ENCODE measurements at places on chromosomes 6 and 20.

GRCh38 chr20:58327211-58327610 lies 17.7 kb downstream of the RAB22A start:
- no peaks in the 10 kb centered on the region for H3K36me3 ChIP-seq
- no peak overlapping the region for H3K27ac ChIP-seq
- no peak overlapping the region for H3K4me3 ChIP-seq
- no peaks in the 10 kb centered on the region for H3K27me3 ChIP-seq

- peaks cover 98% of the 10 kb centered on the region for H3K27me3 ChIP-seq
- no peak for DNase-seq
- peaks cover 16% of the 10 kb centered on the region for H3K4me1 ChIP-seq
- H3K36me3 ChIP-seq, result no peaks in the 10 kb centered on the region
- no peak overlapping the region for H3K27ac ChIP-seq
Observed at GRCh38 chr6:98840385-98840784, 6.0 kb downstream of the POU3F2 start.

DNA sequence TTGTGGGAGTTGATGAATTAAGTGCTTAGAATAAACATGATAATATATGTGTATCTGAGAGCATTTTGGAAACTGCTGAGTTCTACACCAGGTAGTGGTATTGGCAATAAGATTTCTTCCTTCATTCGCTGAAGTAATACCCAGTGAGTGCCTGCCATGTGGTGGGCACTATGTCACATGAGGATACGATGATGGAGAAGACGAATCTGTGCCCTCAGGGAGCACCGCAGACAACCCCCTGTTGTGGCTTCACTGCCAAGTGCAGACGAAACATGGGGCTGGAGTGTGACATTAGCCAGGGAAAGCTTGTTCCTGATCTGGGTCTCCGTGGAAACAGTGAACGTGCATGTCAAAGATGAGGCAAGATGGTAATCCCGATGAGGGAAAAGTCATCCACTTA lies 7.9 kb downstream of the ZNF76 start:
- H3K4me3 ChIP-seq, result no peak overlapping the region
- DNase-seq, result no peak
- H3K27ac ChIP-seq, result no peak overlapping the region
- peaks cover 7% of the 10 kb centered on the region for H3K36me3 ChIP-seq

DNA sequence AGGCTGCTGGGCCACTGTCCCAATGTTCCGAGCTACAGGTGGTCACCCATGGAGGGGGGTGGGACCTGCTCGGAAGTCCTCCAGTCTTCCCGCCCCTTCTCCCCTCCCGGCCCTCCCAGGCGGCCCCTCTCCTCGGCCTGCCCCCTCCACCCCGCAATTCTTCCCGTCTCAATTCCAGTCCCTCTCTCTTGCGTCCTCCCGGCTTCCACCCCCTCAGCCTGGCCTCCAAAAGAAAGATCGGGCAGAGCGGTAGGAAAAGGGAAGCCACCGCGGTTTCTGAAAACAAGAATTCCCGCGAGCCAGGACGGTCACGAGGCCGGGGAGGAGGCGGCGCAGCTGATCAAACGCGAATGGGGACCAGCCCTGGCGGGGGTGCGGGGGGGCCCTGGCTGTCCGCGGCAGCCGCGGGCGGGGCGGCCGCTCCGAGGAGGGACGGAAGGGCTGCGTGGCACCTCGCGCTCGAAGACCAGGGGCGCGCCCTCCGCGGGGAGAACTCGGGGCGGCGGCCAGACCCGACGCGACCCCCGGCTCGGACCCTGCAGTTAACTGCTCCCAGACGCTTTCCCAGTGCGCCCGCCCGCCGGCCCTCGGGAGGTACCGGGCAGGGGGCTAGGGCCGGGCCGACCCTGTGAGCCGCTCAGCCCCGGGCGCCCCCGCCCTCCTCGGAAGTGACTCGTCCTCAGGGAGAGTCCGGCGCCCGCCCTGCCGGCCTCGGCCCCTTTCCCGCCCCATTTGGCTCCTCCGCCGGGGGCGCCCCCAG lies 1.0 kb downstream of the PXDC1 start:
- DNase-seq, result no peak
- no peaks in the 10 kb centered on the region for H3K27me3 ChIP-seq
- H3K4me1 ChIP-seq, result peaks cover 41% of the 10 kb centered on the region
- H3K27ac ChIP-seq, result peak overlapping the region; percentile 94
- H3K4me3 ChIP-seq, result peak overlapping the region; percentile 84

GRCh38 chr6:38169221-38169976 lies 349.9 kb downstream of the ZFAND3 start:
- H3K27me3 ChIP-seq, result no peaks in the 10 kb centered on the region
- no peak overlapping the region for H3K4me3 ChIP-seq
- no peak for DNase-seq
- peaks cover 3% of the 10 kb centered on the region for H3K36me3 ChIP-seq

GRCh38 chr20:1394686-1395085 lies 1.8 kb upstream of the FKBP1A start:
- no peak for DNase-seq
- H3K4me3 ChIP-seq, result no peak overlapping the region
- no peak overlapping the region for H3K27ac ChIP-seq
- H3K4me1 ChIP-seq, result peaks cover 34% of the 10 kb centered on the region

GRCh38 chr6:47042275-47042791 lies at the start of gene ADGRF1:
Gene ADGRF1 (minus strand): TSS chr6:47042332. CDS start chr6:47029061, 13,271 bp downstream.
- no peaks in the 10 kb centered on the region for H3K36me3 ChIP-seq
- H3K4me3 ChIP-seq, result no peak within 1 kb of the TSS
- H3K4me1 ChIP-seq, result peaks cover 40% of the 10 kb centered on the region
- H3K27ac ChIP-seq, result peak within 1 kb of the TSS; percentile 89

GRCh38 chr6:54099225-54099624 lies 12.0 kb upstream of the MLIP start:
- no peak overlapping the region for H3K27ac ChIP-seq
- H3K4me3 ChIP-seq, result no peak overlapping the region
- no peak for DNase-seq
- H3K27me3 ChIP-seq, result no peaks in the 10 kb centered on the region
- peaks cover 4% of the 10 kb centered on the region for H3K4me1 ChIP-seq

GRCh38 chr6:26304797-26305640 lies 60.0 kb upstream of the BTN3A2 start:
- DNase-seq, result peak; percentile 76
- peak overlapping the region; percentile 90 for H3K4me3 ChIP-seq
- H3K36me3 ChIP-seq, result no peaks in the 10 kb centered on the region
- H3K27me3 ChIP-seq, result no peaks in the 10 kb centered on the region

DNA sequence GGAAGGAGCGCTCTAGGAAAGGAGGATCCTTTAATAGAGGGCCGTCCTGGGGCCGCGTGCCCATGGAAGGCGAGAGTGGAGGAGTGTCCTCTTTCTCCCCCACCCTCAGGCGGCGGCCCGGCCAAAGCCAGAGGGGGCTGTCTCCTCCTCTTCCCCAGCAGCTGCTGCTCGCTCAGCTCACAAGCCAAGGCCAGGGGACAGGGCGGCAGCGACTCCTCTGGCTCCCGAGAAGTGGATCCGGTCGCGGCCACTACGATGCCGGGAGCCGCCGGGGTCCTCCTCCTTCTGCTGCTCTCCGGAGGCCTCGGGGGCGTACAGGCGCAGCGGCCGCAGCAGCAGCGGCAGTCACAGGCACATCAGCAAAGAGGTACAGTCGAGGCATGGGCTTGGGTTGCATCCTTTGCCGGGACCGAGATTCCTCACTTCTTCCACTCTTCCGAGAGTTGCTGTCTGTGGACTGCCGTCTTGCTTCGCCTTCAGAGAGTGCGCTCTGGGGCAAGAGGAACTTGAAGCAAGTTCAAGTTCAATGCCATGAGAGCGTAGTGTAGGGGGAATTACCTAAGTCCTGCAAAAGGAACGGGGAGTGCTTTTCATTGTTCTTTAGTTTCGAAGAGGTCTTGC lies at the start of gene LAMA2:
LAMA2 (plus strand) TSS at position 148 of the 621 bp plus-strand sequence; CDS start at position 256, 108 bp downstream.
- peak within 1 kb of the TSS; percentile 82 for H3K4me3 ChIP-seq
- peaks cover 29% of the 10 kb centered on the region for H3K4me1 ChIP-seq
- no peaks in the 10 kb centered on the region for H3K36me3 ChIP-seq
- DNase-seq, result peak; percentile 56
- peak within 1 kb of the TSS; percentile 87 for H3K27ac ChIP-seq

- no peak for DNase-seq
- no peak overlapping the region for H3K27ac ChIP-seq
- no peak overlapping the region for H3K4me3 ChIP-seq
- no peaks in the 10 kb centered on the region for H3K36me3 ChIP-seq
Observed at GRCh38 chr6:112663698-112664097, 316.6 kb downstream of the RFPL4B start.

GRCh38 chr6:32114796-32115195 lies 5.7 kb upstream of the TNXB start:
- peak overlapping the region; percentile 90 for H3K27ac ChIP-seq
- H3K4me1 ChIP-seq, result peaks cover 11% of the 10 kb centered on the region
- H3K4me3 ChIP-seq, result no peak overlapping the region
- peaks cover 2% of the 10 kb centered on the region for H3K27me3 ChIP-seq
- DNase-seq, result no peak
- H3K36me3 ChIP-seq, result peaks cover 12% of the 10 kb centered on the region

DNA sequence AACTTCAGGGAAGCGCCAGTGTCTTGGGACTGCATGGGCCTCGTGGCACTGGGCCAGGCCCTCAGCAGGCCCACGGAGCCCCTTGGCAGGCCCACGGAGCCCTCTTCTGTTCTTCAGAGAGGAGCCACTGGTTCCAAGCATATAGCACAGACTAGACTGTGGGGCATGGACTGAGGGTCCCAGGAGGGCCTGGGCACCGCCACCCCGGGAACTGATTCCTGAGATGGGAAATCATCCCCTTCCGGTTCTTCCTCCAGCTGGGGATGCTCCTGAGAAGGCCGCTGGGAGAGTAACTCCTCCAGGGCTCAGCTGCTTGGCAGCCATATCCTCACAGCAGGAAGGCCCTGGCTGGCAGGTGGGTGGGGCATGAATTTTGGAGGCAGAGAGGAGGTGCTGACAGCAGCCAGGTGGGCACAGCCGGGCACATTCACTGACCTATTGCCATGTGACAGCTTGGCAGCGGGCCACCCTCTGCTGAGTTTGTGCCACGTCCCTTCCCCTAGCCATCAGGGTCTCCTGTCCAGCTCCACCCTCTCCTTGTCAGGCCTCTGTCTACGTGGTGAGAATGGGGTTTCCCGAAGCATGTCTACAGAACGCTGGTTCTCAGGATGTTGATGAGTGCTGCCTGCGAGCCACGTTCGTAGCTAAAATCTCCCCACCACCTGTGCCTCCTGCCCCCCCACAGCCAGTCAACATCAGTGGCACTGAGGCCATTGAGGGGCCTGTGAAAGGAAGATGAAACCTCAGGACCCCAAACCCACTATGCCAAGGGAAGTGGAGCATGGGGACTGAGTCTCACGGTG lies 152.1 kb downstream of the TAF4 start:
- no peaks in the 10 kb centered on the region for H3K4me1 ChIP-seq
- H3K27me3 ChIP-seq, result peaks cover 24% of the 10 kb centered on the region
- DNase-seq, result no peak
- no peak overlapping the region for H3K27ac ChIP-seq
- no peak overlapping the region for H3K4me3 ChIP-seq

DNA sequence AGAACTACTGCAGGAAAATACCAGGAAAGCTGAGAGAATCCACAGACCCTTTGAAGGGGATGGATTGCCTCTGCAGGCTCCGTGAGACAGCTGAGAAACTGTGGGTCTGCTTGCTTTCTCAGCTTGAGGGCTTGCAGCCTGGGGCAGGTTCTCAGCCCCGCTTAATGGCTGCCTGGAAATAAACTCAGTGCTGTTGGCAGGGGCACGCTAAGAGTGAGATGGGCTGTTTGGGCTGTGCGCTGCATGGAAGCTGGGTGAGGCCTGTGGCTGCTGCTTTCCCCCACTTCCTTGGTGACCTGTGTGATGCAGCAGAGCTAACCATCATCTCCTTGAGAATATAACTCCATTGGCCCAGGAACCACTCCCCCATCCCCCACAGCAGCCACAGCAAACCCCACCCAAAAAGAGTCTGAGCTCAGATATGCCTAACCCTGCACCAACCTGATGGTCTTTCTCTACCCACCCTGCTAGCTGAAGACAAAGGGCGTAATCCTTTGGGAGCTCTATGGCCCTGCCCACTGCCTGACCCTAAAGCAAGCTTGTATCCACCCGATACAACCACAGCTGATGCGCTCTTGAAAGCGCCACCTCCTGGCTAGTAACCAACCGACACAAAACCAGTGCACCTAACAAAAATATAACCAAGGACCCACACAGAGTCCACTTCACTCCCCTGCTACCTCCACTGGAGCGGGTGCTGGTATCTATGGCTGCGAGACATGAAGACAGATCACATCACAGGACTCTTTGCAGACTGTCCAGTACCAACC lies 800.6 kb upstream of the MAP3K7 start:
- no peak overlapping the region for H3K4me3 ChIP-seq
- DNase-seq, result no peak
- H3K27me3 ChIP-seq, result peaks cover 10% of the 10 kb centered on the region

GRCh38 chr6:130929036-130929678 lies 102.0 kb downstream of the SMLR1 start:
- no peak overlapping the region for H3K4me3 ChIP-seq
- H3K27ac ChIP-seq, result no peak overlapping the region
- no peaks in the 10 kb centered on the region for H3K36me3 ChIP-seq
- peaks cover 5% of the 10 kb centered on the region for H3K4me1 ChIP-seq

DNA sequence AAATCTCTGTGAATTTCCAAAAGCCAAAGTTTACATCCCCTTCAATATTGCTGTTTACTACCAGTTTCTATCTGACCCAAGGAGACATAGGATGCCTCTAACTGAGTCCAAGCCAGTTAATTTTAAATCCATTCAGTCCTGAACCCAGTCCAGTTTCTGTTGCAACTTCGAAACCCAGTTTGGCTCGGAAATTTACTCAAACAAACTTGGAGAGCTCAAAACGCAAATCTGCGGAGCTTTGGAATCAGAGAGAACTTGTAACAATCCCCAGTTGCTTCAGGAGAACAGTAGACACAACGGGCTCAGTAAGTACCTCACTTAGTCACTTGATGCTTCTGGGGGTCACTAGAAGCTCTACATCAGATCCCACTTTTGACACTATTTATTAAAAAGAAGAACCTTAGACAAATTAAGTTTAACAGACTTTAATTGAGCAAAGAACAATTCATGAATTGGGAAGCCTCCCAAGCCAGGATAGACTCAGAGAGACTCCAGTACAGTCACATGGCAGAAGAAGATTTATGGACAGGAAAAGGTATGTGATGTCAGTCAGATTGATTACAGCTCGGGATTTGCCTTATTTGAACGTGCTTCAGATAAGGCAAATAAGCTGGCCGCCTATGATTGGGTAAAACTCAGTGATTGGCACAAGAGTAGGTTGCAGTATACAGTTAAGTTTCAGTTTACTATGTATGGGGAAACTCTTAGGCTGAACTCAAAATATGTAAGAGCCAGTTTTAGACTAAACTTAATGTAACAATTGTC lies 118.0 kb downstream of the RFPL4B start:
- no peak overlapping the region for H3K4me3 ChIP-seq
- no peaks in the 10 kb centered on the region for H3K27me3 ChIP-seq
- H3K4me1 ChIP-seq, result peaks cover 15% of the 10 kb centered on the region
- no peaks in the 10 kb centered on the region for H3K36me3 ChIP-seq
- no peak overlapping the region for H3K27ac ChIP-seq

- no peaks in the 10 kb centered on the region for H3K27me3 ChIP-seq
- peak overlapping the region; percentile 95 for H3K4me3 ChIP-seq
- no peak for DNase-seq
- H3K4me1 ChIP-seq, result peaks cover 35% of the 10 kb centered on the region
- H3K27ac ChIP-seq, result peak overlapping the region; percentile 95
Observed at GRCh38 chr6:26250698-26251044, 114.3 kb upstream of the BTN3A2 start.

- H3K36me3 ChIP-seq, result no peaks in the 10 kb centered on the region
- no peaks in the 10 kb centered on the region for H3K27me3 ChIP-seq
- peak overlapping the region; percentile 83 for H3K4me3 ChIP-seq
- peak; percentile 49 for DNase-seq
- peaks cover 19% of the 10 kb centered on the region for H3K4me1 ChIP-seq
- H3K27ac ChIP-seq, result peak overlapping the region; percentile 94
Observed at GRCh38 chr20:50191544-50192363, 1.1 kb downstream of the CEBPB start.
